Activated CD4-positive, alpha-beta T cell treated with anti-CD3 and anti-CD28 coated beads, Interleukin-2, Interleukin-4, amounts not matched to agents 100 ng/mL and 50 ng/mL, durations not matched to agents 16 hours and 8 hours (primary cell): ENCODE measurements at places on chromosomes 5 and 9.

DNA sequence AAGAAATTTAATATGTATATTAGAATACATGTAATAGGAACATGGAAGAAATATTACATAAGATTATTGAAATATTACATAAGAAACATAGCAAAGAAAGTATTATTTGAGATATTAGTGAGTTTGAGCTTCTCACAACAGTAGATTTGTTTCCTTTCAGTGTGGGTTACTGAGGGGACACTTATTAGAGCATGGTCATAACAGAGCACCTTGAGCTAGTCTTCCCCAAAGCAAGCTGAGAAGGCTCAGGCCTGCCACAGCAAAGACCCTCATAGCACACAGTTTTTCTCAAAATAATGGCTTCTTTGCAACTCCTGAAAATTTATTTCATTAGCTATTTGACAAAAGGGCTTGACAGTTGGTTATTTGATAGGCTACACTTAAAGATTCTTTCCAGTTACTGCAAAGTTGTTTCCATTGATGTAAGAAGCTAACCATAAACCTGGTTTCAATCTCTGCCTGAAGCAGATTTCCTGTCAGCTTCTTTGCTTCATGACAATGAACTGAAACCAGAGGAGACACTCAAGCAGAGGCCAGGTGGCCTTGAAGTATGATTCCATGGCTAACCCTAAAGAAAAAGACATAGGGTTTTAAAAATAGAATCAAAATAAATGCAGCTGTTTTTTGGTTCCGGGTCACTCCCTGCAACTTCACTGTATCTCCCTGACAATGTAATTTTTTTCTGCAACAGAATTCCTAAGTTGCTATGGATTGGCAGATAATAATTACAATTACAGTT is 68.6 kb downstream of the ERMP1 start:
- peak; percentile 45 for DNase-seq

- DNase-seq, result no peak
Observed at GRCh38 chr5:150576449-150576949, 64.0 kb upstream of the SYNPO start.

- DNase-seq, result no peak
Observed at GRCh38 chr5:140317859-140318258, 15.0 kb upstream of the PFDN1 start.

GRCh38 chr5:15566306-15566705 is 66.3 kb downstream of the FBXL7 start:
- DNase-seq, result no peak

GRCh38 chr5:168653626-168654025 is 74.5 kb upstream of the PANK3 start:
- no peak for DNase-seq

DNA sequence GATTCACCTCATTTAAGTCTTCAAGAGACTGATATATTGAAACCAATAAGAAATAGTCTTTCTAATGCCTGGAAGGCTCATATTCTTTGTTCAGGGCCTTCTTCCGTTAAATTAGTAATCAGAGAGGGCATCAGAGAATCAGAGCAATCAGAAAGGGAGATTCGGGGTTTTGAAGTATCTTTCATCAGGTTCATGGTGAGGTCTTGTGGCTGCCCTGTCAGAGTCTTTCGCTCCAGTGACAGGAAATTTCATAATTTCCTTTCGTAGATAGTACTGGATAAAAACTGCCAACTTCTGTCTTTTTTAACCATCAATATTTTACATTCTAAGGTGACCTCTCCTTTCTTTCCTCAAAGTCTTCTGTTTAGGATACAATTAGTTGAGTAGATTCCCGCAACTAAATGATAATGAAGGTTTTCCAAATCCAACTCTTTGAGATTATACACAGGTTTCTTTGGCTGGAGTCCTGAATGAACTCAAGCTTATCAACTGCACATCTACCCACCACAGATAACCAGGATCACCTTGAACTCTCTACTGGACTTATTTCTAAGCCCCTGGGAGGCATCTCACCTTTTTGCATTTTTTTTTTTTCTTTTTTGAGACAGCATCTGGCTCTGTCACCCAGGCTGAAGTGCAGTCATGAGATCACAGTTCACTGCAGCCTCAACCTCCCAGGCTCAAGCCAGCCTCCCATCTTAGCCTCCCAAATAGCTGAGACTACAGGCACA is 5.5 kb downstream of the IL31RA start:
- DNase-seq, result peak; percentile 63

DNA sequence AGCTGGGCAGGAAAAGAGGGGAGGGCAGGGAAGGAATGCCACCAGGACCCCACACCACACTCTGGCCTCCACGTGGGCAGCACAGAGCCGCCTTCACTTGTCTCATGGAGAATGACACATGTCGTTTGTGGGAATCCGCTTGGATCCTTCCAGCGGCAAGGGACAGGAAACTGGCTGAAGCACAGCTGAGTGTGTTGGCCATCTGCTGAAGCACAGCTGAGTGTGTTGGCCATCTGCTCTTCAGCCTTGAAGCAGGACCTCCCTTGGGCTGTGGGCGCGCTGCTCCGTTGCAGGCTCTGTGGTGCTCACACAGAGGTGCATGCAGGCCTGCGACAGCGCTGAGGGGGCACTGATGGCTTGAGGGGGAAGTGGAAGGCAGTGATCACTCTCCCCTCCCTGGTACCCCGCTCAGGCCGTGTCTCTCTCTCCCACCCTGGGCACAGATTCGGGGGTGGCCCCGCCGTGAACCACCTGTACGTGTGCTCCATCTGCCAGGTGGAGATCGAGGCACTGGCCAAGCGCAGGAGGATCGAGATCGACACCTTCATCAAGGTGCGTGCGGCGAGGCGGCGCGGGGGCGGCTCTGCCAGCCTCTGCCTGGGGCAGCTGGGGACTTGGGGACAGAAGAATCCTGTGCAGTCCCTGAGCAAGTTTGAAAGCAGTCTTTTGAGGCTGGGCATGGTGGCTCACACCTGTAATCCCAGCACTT is 40.6 kb downstream of the USP20 start:
- no peak for DNase-seq

- DNase-seq, result no peak
Observed at GRCh38 chr5:93601071-93601801, 18.2 kb downstream of the NR2F1 start.

- DNase-seq, result no peak
Observed at GRCh38 chr5:10528056-10528816, 35.6 kb upstream of the ANKRD33B start.

DNA sequence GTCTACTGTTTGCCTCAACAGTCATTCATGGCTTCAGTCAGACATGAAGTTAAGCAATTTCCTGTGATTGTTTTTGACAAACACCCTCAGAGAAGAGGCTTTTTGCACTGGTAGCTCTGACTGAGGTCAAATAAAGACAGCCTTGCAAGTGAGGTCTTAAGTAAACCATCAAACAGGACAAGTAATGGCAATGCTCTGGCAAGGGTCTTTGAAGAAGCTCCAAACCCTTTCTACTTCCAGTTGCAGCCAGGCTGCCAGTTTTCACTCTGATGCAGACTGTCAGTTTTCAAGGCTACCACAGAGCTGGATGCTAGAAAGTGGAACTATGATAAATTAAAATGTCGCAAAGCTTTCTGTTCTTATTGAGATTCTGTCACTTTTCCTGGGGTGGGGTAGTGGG is 421.5 kb upstream of the PTGER4 start:
- peak; percentile 72 for DNase-seq

GRCh38 chr9:129617167-129617566 is 3.7 kb downstream of the C9orf50 start:
- DNase-seq, result peak; percentile 19

GRCh38 chr5:32690153-32690552 is 21.0 kb upstream of the NPR3 start:
- DNase-seq, result no peak

DNA sequence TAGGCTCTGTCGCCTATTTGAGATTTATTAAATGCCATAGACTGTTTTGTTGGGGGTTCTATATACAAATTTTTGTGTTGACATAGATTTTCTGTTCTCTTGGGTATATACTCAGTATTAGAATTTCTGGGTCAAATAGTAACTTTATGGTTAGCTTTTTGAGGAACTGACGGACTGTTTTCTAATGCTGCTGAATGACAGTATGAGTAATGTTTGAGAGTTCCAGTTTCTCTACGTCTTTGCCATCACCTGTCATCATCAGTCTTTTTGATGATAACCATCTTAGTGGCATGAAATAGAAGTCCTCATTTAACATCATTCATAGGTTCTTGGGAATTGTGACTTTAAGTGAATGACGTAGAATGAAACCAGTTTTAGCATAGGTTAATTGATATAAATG is 60.1 kb downstream of the CCDC171 start:
- DNase-seq, result no peak

DNA sequence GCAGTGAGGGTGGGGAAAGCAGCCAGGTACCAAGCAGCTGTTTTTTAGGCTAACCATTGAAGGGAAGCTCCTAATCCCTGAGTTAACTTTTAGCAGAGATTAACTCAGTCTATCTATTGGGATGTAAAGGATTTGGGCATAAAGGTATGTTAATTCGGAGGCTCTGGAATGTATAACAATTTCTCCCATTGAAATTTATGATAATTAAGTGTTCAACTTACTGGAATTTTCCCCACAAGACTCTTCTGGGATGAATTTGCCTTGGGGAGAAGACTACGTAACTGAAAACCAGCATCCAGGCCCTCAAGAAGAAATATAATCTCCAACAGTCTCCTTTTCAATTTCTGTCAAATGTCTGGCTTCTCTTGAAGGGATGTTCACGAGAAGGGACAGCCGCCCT is 23.6 kb downstream of the ZFP62 start:
- no peak for DNase-seq

- DNase-seq, result no peak
Observed at GRCh38 chr5:175569701-175570100, 88.2 kb upstream of the HRH2 start.

- DNase-seq, result no peak
Observed at GRCh38 chr5:118173340-118173739, 815.0 kb downstream of the DTWD2 start.

DNA sequence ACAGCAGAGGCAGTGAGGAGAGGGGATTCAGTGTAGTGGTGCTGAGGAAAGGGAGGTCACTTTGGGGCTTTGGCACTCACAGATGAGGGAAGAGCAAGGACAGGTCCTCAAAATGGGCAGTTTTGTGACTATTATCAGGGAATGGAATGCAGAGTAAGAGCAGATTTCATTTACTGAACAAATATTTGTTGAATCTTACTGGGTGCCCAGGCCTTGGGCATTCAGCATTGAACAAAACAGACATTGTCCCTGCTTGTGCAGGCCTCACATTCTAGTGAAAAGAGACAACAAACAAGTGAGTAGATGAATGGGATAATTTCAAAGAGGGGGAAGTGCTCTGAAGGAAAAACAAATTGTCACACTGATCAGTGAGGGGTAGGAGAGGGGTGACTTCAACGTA is 404.1 kb downstream of the DMRT2 start:
- DNase-seq, result no peak

DNA sequence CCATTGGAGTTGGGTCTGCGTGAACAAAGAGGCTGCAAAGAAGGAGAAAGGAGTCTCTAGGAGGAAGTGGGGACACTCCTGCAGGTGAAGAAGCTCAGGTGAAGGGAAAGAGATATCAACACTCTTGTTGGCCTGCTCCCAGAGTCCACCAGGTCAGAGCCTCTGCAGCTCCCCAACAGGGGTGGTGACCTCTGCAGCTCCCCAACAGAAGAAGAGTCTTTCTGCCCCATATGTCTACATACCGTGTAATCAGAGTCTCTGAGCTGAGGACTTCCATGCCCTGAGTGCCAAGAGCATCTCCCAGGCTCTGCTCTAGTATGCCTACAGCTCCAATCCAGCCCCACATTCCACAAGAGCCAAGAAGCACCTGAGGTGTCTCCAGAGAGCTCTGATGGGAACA is 67.4 kb upstream of the TRPC7 start:
- DNase-seq, result no peak

- no peak for DNase-seq
Observed at GRCh38 chr5:174725261-174725990, 1.0 kb downstream of the MSX2 start.

DNA sequence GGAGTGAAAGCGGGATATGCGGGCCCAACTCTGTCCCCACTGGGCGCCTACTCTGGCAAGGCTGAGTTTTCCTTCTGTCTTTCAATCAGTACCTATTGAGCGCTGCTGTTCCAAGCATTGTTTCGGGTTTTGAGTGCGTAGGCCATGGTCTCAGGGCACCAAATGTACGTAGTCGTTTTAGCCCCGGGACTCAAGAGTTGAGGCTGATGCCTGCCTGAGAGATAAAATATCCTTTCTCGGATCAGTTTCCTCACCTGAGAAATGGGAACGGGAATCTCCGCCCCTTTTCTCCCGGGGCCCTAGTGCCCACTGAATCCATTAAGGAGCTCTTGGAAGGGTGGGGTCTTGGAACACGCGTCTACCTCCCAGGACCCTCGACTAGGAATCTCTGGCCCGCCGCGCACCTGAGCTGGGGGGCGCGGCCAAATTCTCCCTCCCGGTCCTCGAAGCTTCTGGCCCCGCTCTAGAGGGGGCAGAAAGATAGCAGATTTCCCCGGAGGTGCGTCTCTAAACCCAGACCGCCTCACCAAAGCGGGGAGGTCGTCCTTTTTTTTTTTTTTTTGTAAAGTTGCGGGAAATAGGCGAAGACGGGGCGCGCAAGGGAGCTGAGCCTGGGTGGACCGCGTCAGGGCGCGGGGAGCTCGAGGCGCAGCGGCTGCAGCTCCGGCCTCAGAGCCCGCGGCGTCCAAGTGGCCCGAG is 494 bp upstream of the CXXC5 start:
- DNase-seq, result no peak

GRCh38 chr9:137278721-137279711 is 1.5 kb downstream of the TOR4A start:
- DNase-seq, result no peak

GRCh38 chr9:131714161-131714646 is 25.7 kb downstream of the RAPGEF1 start:
- no peak for DNase-seq

GRCh38 chr9:134403682-134404301 is 77.5 kb downstream of the RXRA start:
- peak; percentile 36 for DNase-seq

DNA sequence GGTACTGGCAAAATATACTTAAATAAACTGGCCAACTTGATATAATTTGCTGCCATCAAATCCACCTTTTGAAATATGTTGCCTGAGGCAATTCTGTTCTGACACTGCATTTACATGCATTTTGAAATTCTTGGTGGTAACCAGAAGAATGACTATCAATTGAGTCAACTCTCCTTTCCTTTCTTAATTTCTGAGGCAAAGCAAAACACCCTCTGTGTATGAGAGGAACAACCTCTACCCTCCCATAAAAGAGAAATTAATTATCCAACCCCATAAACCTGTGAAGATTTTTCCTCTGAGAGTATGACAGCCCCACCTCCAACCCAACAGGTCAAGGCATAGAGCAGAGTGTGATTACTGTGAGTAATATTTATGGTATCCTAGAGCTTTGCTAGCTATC is 286.8 kb downstream of the NR2F1-AS1 start:
- DNase-seq, result no peak

GRCh38 chr5:1929108-1929991 is 46.6 kb upstream of the IRX4 start:
- DNase-seq, result no peak

- DNase-seq, result peak; percentile 44
Observed at GRCh38 chr9:4927043-4927471, 58.0 kb upstream of the JAK2 start.

GRCh38 chr9:31612336-31613030 is 772.0 kb upstream of the ACO1 start:
- DNase-seq, result no peak
